NCI-H1105 (cell line): ENCODE measurements at places on chromosomes 3 and 15.

DNA sequence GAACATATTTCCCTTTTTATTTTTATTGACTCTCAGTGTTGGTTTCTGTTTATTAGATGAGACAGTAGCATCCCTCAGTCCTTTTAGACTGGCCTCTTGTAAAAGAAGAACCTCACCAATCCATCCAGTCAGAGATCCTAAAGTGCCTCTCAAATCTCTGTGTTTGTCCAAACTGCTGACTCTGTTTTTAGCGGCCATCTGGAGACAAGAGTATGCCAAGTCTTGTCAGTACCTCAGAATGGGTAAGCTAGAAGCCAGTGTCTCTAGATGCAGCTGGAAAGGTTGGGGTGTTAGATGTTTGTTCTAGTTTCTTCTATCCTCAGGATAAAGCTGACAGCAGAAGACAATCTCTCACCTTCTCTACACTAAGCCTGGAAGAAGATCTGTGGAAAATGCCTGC is 537.7 kb upstream of the ZNF385D start:
- DNase-seq: no peak

DNA sequence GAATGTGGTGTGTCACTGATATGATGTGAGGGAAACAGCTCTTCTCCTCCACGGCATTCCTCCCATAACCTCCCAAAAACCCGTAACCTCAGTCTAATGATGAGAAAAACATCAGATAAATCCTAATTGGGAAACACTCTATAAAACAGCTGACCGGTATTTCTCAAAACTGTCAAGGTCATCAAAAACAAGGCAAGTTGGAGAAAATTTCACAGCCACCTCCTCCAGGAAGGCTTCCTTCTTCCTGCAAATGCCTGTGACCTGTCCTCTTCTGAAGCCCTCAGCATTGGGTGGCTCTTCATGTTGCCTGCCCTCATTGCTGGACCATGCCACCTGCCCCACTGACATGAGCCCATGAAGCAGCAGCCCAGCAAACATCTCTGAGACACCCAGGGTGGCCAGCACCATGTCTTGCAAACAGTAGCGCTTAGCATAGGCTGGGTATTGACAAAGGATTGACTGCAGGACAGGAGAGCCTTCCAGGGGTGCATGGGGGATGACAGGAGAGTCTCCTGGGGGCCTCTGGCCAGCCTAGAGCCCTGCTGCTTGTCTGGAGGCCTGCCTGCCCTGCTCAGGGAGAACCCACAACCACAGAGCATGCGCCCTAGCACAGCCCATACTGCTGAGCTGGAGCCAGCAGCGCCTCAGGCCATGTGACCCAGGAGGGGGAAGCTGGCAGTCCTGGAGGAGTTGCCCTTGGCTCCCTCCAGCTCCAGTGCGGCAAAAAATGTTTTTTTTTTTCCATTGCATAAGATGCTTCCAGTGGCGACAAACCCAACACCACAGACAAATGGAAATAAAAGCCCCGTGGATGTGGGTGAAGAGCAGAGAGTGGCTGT is 49.7 kb downstream of the XXYLT1 start:
- DNase-seq: no peak

- no peak for DNase-seq
Observed at GRCh38 chr3:188217726-188218125, 63.8 kb downstream of the LPP start.

DNA sequence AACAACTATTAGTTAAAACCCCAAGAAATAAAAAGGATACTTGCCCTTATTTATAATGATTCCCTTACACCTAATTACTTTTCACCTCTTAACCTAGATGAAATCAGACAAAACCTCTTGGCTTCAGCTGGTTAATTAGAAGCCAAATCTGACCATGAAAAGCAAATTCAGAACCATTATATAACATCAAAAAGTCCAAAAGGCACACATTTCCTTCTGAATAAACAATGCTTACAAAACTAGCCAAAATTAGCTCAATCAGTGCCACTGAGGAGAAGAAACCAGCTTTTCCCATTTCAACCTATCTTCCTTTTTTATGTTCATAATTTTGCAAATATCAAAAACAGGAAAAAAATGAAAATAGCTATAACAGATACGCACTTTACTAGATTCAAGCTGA is 3.2 kb downstream of the EHHADH start:
- no peak for DNase-seq

DNA sequence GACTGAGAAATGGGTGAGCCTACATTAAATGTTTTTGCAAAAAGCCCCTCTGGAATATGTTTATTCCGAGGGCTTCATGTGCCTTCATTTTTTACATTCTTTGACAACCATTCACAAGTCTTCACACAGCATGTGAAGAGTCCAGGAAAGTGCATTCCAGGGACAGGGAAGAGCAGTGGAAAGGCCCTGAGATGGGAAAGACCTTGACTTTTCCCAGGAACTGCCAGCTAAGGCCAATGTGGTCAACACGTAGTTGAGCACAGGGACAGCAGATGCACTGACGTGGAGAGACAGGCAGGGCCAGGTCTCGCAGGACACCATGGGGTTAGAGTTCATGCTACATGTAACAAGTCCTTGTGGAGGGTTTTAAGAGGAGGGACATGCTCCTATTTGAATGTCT is 21.7 kb downstream of the SSR3 start:
- no peak for DNase-seq

DNA sequence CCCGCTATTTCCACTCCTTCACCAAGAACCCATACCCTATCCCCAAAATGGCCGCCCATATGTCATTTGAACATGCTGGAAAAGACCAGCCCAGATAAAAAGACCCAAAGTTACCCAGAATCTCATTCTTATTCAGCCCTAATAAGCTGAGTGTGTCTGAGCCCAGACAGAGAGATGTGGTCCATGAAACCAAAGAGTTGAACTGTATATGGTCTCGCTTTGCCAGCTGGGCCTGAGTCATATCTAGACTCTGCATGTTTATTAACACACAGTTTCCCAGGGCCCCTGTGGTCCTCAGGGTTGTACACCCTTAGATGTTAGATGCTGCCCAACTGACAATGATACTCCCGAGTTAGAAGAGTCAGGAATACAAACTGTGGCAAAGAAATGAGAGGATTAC is 201.9 kb upstream of the STRIT1 start:
- no peak for DNase-seq

DNA sequence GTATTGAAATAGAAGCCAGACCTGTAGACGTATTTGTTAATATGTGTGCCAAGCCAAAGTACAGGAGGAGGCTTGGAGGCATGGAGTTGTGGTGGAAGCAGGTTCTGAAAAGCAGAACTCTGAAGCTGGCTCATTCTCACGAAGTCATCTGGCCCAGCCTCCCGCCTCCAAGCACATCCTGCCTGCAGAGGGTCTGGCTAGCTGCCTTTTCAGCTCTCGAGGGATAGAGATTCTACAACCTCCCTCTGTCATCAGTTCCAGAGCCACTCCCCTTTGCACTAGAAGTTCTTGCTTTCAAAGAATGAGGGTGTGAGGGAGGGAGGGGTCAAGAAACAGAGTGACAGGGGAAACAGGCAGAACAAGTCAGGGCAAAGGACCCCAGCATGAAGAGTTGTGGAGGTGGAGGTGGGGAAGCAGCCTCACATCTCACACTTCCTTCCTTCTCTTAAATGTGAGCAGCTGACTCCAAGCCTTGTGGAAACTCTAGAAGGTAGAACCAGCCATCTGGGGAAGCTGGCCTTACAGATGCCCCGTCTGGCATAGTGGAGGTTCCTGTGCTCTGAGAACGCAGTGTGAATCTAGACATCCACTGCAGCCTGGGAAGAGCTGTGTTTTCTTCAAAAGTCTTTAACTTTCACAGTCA is 95.3 kb downstream of the SLC49A4 start:
- DNase-seq: peak; percentile 14

DNA sequence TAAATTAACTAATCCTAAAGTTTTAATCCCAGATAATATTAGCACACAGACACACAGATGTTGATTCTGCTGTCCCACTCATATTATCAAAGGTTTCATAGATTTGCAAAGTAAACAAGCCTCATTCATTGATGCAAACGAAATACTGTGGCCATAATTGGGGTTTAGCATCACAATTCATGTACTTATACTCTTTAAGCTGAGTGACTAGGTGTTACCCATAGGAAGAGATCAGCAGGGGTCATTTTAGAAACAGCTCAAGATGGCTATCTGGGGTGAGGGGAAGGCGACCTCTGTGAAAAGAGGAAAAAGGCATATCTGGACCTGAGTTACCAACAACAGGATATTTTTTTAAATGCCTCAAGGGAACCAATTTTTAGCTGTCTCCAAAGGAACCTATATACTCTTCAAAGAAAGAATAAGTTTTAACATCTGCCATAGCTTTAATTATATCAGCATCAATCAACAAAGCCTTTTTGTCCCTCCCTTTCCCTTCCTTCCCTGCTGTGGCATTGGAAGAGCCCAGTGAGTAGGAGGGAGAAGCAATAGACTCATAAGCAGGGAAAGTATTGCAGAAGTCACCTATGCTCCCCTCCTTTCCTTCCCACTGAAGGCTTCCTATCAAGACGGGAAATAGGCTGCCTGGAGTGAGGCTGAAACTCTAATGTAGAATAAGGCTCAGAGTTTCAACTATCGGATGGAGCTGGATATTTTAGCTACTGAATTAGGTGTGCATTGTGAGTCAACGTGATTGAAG is 553.4 kb downstream of the ZIC1 start:
- no peak for DNase-seq

- DNase-seq: no peak
Observed at GRCh38 chr3:188860147-188860546, 311.6 kb upstream of the TPRG1 start.

- DNase-seq: no peak
Observed at GRCh38 chr3:36960502-36960901, 15.6 kb upstream of the TRANK1 start.

DNA sequence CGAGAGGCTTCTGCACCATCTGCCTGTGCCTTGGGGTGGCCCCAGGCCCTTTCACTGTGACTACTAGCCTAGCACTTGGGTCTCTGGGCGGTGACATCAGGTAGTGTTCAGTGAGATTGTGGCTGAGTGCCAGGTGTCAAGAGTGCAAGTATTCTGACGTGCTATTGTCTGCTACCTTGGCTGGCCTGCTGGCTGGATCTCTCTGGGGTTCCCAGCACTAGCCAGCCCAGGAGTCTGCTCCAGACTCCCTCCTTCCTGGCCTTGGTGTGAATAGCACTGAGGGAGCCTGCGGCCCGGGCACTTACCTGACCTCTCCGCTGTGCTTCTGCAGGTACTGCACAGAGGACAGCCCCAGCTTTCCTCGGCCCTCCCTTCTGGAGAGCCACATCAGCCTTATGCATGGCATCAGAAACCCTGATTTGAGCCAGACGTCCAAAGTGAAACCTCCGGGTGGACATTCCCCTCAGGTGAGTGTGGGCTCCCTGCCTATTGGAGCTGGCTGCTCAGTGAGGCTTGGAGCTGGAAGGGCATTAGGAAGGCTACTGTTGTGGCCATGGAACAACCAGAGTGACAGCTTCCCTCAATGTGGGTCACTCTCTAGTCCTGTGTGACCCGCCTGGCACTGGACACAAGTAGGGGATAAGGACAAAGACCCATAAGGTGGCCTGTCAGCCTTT is 17.5 kb upstream of the ALPK3 start:
- no peak for DNase-seq

GRCh38 chr3:23038471-23038870 is 164.7 kb upstream of the UBE2E2 start:
- no peak for DNase-seq

- no peak for DNase-seq
Observed at GRCh38 chr15:48374472-48374871, 43.2 kb downstream of the DUT start.

DNA sequence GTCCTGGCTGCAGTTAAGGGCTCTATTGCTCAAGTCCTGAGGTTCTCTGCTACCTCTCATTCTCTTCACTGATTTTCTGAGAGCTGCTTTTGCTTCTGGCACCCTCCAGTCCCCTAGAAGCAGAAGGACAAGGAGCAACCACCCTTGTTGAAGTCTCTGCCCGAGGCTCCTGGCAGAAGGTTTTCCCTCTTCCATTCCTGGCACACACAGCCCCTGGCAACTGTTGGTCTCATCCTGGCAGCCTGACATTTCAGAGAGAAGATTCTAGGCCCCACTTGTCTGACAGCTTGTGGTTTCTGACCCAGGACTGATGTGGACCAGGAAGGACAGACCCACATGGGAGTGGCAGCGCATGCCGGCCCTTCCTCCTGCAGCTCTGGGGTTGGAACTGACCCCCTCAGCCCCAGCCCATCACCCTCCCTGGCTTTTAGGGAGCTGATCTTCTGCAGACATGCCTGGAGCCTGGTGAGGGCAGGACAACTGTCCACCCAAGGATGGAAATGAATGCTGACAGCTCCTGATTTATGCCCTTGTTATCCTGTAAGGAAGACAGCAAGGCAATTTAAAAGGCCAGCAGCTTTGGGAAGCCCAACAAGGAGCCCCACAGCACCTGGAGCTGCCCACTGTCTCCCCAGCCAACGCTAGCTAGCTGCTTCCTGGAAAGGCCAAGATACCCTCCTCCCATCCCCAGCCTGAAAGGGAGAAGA is 13.0 kb upstream of the NTRK3 start:
- DNase-seq: no peak
